Activated T-cell treated with anti-CD3 and anti-CD28 coated beads, Interleukin-2, amount 50 U/mL, for 72 hours (primary cell): ENCODE measurements at places on chromosomes 1 and 21.

DNA sequence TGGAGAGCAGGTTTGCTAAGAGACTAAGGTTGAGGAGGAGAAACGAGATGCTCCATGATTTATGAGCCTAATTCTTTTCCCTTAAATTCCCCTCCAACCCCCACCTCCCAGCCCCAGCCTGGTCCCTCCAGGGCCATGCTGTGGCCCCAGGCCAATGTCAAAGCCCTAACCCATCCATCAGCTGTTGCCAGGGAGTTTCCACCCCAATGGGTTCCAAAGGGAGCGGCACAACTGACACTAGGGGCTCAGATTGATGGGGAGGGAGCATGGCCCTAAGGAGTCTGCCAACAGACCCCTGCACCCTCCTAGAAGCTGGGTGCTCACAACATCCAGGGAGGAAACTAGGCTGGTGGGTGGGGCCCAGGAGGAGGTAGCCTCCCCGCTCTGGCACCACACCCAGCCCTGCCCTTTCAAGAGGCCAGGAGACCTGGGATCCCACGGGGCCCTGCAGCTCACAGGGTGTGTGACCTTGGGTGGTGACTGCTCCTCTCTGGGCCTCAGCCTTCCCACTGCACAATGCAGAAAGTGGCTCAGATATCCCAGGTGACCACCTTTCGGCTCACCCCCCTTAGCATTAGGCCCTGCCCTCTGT is 12.9 kb downstream of the AHDC1 start:
- H3K27ac ChIP-seq = no peak overlapping the region
- no peaks in the 10 kb centered on the region for H3K36me3 ChIP-seq
- no peak overlapping the region for H3K4me3 ChIP-seq
- DNase-seq = no peak

DNA sequence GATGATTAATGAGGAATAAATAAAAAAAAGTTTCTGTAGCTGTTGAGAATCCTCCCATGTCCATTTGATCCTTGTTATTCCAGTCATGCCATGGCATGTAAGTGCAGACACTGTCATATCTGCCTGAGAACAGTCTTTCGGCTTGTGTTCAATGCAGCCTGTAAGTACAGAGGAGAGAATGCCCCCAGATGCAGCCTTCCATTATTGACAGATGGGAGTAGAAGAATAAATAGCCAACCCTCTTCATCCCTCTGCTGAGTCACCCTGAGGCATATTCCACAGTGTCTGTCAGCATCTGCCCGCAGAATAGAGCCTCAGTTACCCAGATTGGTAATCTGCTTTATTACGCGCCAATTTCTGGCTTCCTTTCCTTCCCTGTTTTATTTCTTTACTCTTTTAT is 139.4 kb downstream of the LRRC7 start:
- H3K36me3 ChIP-seq = no peaks in the 10 kb centered on the region
- no peak for DNase-seq
- no peak overlapping the region for H3K27ac ChIP-seq
- H3K27me3 ChIP-seq = no peaks in the 10 kb centered on the region
- H3K4me1 ChIP-seq = no peaks in the 10 kb centered on the region

DNA sequence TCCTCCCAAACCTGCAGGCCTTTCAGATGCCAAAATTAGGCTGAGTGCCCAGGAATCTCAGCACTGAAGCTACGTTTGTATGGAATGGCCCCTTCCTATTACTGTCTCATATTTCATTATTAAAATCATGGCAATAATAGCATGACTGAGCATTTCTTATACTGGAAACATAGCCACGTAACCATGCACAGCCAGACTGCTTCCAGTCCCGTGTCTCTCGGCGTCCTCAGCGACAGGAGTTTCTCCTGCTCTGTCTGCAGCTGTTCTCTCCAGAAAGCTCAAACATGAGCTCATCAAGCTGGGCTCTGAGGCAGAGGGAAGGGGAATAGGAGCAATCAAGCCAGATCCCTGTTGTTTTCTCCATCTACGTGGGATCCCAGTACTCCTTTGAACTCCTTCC is 104.0 kb downstream of the CDC7 start:
- peaks cover 6% of the 10 kb centered on the region for H3K27me3 ChIP-seq
- H3K36me3 ChIP-seq = no peaks in the 10 kb centered on the region
- no peak overlapping the region for H3K27ac ChIP-seq
- H3K4me3 ChIP-seq = no peak overlapping the region
- DNase-seq = no peak
- peaks cover 13% of the 10 kb centered on the region for H3K4me1 ChIP-seq

DNA sequence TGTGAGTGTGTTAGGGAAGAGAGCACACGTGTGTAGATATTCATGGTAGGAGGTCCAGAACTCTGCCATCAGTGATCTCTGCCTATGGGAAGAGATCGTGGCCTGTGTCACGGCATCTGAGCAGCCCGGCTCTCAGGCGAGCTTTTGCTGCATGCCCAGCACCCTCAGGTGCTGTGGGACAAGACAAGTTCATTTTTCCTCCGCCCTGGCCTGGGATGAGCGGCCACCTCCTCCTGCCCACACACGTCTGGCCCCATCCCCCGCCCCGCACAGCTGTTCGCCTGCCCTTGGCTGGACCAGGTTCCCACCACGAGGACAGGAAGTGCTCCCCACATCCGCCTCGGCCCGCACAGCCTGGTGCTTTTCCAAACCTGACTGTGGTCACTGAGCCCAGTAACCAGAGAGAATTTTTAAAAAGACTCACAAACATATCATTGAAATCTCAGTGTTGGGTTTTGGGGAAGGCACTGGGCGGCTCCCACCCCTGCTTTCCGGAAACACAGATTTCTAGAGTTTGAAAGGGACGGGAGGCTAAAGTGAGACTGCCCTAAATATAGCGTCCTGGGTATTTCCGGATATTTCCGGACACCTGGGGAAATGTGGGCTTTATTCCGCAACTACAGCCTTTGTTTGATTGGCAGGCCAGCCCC is 18.0 kb downstream of the BMP8A start:
- no peak overlapping the region for H3K27ac ChIP-seq
- H3K4me3 ChIP-seq = peak overlapping the region; percentile 79
- no peaks in the 10 kb centered on the region for H3K36me3 ChIP-seq
- H3K27me3 ChIP-seq = peaks cover 9% of the 10 kb centered on the region

DNA sequence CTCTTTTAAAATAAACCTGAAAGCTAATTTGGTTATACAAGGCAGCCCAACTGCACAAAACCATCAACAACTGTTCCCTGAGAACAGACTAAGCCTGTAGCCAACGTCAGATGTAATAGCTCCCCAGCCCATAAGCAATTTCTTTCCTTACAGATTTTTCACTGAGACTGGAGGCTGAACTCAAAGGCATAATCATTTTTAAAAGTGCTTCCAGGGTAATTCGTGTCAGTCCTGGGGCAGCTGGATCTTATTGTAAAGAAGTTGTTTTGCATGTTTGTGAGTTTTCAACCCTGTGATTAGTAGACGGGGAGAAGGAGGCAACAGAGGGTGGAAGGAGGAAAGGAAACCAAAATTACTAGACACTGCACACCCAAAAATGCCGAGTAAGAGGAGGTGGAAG is 3.2 kb downstream of the DPT start:
- H3K27ac ChIP-seq = no peak overlapping the region
- DNase-seq = no peak
- H3K4me1 ChIP-seq = no peaks in the 10 kb centered on the region
- no peaks in the 10 kb centered on the region for H3K36me3 ChIP-seq
- peaks cover 5% of the 10 kb centered on the region for H3K27me3 ChIP-seq

GRCh38 chr1:183048087-183049085 is 25.2 kb downstream of the LAMC1 start:
- H3K27ac ChIP-seq = no peak overlapping the region
- no peaks in the 10 kb centered on the region for H3K4me1 ChIP-seq
- no peak for DNase-seq
- H3K4me3 ChIP-seq = no peak overlapping the region

DNA sequence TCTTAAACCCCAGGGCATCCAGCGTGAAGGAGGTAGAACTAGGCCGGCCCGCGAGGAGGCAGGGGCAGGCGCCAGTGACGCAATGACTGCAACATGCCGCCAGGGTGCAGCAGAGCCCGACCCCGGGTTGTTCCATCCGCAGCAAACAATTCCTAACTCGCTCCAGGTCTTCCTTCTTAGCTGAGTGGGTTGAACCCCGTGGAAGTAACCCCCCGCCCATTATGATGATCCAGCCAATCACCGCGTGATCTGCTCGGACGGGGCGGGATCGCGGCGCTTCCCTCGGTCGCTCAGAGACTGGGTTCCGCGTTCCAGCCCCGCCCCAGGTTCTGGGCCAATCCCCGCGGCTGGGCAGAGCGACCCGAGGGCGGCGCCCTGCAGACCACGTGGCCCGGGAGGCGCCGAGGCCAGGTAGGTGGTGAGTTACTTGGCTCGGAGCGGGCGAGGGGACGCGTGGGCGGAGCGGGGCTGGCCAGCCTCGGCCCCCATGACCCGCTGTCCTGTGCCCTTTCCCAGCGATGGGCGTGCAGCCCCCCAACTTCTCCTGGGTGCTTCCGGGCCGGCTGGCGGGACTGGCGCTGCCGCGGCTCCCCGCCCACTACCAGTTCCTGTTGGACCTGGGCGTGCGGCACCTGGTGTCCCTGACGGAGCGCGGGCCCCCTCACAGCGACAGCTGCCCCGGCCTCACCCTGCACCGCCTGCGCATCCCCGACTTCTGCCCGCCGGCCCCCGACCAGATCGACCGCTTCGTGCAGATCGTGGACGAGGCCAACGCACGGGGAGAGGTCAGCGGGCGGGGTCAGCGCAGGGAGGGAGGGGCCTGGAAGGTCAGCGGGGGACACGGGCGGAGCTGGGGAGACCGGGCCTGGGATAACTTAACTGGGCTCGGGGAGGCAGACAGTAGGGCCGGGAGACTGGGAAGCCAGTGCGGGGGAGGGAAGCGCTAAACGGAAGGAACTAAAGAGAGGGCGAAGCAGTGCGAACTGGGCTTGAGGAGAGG is at the start of gene DUSP23:
DUSP23 (plus strand) TSS at position 380 of the 1,000 bp plus-strand sequence; CDS start at position 519, 139 bp downstream.
- H3K36me3 ChIP-seq = no peaks in the 10 kb centered on the region
- no peak within 1 kb of the TSS for H3K27ac ChIP-seq
- peak; percentile 96 for DNase-seq
- peak within 1 kb of the TSS; percentile 82 for H3K4me3 ChIP-seq

DNA sequence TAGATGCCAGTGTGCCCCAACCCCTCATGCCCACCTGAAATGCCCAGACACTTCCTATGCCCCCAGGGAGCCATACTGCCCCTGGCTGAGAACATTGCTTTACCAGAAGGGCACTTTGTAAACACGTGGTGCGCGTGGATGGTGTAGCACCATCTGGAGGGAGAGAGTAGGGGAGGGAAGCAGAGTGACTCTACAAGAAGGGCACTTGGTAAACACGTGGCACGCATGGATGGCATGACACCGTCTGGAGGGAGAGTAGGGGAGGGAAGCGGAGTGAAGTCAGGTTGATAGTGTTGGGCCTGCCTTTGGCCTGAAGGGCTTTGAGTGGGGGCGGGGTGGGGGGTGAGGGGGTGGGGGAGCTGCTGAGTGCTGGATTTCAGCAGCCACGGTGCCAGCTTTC is 324.0 kb upstream of the VAMP3 start:
- H3K4me3 ChIP-seq = no peak overlapping the region
- H3K27ac ChIP-seq = no peak overlapping the region
- DNase-seq = no peak
- no peaks in the 10 kb centered on the region for H3K27me3 ChIP-seq

GRCh38 chr1:92752719-92753118 is 32.2 kb downstream of the EVI5 start:
- no peak for DNase-seq
- no peak overlapping the region for H3K27ac ChIP-seq
- H3K4me1 ChIP-seq = no peaks in the 10 kb centered on the region
- no peaks in the 10 kb centered on the region for H3K36me3 ChIP-seq
- H3K27me3 ChIP-seq = no peaks in the 10 kb centered on the region
- no peak overlapping the region for H3K4me3 ChIP-seq

- peaks cover 11% of the 10 kb centered on the region for H3K36me3 ChIP-seq
- peaks cover 40% of the 10 kb centered on the region for H3K4me1 ChIP-seq
- no peak overlapping the region for H3K4me3 ChIP-seq
- DNase-seq = no peak
These were observed 20.4 kb downstream of the AIM2 start for GRCh38 chr1:159056069-159056698.

- H3K4me1 ChIP-seq = no peaks in the 10 kb centered on the region
- no peaks in the 10 kb centered on the region for H3K27me3 ChIP-seq
- H3K27ac ChIP-seq = no peak overlapping the region
- H3K36me3 ChIP-seq = peaks cover 3% of the 10 kb centered on the region
- H3K4me3 ChIP-seq = no peak overlapping the region
- no peak for DNase-seq
These were observed 74.2 kb upstream of the CD53 start for GRCh38 chr1:110798691-110799256.

DNA sequence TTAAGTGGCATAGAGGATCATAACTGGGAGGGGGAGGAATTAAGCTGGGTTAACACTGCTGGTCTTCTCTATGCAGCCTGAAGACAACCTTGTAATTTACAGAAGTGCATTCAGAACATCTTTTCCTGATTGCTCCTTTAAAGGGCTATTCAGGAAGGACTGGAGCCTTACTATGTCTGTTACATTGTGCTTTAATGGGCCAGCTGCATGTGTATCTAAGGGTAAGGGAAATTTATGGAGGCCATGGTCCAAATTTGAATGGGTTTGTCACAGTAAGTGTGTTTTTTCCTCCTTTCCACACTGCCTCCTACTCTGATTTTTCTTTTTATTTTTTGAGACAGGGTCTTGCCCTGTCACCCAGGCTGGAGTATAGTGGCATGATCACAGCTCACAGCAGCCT is 19.6 kb downstream of the C1orf21 start:
- H3K4me1 ChIP-seq = no peaks in the 10 kb centered on the region
- DNase-seq = no peak
- no peaks in the 10 kb centered on the region for H3K36me3 ChIP-seq
- H3K4me3 ChIP-seq = no peak overlapping the region
- H3K27me3 ChIP-seq = no peaks in the 10 kb centered on the region

DNA sequence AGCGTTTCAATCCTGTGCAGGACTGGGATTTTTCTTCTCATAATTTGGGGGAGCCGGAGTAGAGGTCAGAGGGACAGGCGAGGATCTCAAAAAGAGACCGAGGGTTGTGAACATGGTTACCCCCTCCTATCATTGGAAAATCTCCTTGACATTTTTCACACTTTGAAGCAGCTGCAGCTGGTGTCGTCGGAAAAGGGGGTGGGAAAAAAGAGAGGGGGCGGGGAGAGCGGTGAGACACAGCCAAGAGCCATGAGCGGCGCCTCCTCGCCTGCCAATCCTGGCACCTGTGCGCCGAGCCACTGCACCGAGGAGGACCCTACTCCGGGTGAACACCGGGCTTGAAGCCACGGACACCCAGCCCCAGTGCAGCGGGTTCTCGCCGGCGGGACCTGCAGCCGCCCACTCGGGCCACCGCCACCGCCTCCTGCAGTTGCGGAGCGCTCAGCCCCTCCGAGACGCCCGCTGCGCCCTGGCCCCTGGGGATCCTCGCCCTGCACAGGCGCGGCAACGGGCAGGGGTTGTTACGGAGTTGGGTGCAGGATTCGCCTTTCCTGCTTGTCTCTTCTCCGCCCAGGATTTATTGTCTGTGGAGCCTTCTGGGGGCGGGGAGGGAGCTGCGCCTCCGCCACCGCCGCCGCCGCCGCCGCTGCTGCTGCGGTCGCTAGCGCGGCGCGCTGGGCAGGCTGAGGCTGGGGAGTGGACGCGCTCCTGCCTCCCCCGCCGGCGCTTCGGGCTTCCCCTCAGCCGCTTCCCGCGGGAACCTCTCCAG is at the start of gene LRRC7:
LRRC7 (plus strand) TSS at position 271 of the 769 bp plus-strand sequence. CDS start 718 bp downstream, outside the sequence.
- peaks cover 5% of the 10 kb centered on the region for H3K36me3 ChIP-seq
- DNase-seq = no peak
- peaks cover 41% of the 10 kb centered on the region for H3K27me3 ChIP-seq
- H3K4me1 ChIP-seq = peaks cover 10% of the 10 kb centered on the region
